ENCODE measurements at places on chromosomes 7 and 10.

- no peak for DNase-seq
These were observed 10.5 kb downstream of the MKLN1 start for GRCh38 chr7:131338173-131338572.

DNA sequence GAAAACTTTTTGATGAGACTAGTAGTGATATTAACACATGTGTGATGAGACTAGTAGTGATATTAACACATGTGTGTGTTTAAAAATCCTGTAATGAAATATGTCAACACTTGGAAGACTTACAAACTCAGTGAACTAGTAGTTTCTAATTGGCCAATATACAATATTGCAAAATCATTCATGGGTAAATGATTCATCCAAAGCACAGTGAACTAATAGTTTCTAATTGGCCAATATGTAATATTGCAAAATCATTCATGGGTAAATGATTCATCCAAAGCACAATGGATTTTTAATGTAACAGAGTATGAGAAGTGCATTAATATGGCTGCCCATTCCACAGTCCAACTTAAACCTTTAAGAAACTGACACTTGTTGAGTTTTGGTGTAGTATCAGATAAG lies 77.8 kb downstream of the ATAD1 start:
- no peak for DNase-seq

DNA sequence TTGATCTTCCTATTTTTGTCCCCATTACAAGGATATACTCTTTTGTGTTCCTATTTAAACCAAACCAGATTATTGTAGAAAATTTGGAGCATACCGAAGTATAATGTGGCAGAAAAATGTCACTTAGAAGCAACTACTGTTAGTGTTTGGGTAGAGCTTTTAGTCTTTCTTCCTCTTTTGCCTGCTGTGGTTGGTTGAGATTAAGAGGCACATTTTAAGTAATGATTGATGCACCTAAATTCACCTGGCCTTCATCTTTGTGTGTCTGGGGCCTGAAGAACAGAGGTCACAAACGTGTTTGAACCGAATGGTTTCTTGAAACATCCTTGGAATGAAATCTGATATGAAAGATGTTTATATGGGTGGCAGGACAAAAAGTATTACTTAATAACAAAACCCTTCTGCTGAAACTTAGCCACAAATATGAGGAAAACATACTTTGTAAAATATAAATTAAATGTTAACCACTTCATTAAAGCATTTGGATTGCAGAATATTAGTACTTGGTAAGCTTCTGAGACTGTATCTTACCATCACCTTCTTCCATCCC lies 2.6 kb downstream of the BPGM start:
- no peak for DNase-seq

DNA sequence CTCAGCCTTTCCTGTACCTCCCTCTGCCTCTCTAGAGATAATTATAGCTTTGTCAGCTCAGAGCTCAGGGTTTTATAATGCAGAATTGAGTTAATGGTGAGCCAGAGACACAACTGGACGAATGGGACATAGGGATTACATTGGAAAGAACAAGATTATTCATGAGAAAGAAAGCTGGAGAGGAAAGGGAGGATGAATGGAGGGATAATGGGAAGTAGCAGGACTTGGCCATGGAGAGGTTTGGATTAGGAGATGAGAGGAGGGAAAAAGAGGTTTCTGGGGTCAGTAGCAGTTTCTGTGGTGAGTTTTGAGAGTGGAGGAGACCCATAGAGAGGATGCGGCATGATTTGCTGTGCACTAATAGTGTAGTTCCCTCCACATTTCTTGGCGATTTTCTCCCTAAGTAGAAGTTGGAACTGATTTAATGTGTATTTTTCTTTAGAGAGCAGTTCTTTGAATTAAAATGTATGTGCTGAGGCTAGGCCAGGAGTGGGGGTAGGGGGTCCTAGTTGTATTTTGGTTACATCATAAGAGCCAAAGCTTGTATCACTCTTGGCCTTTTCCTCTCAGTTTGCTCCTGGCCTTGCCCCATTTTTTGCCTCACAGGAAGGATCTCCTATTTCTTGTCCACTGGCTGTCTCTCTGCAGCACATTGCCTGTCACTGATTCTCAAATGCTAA lies 107.4 kb downstream of the MKX start:
- DNase-seq: no peak

- no peak for DNase-seq
These were observed 509.9 kb upstream of the GALNT17 start for GRCh38 chr7:70621954-70622600.
